ENCODE measurements at places on chromosomes 7 and 10.

DNA sequence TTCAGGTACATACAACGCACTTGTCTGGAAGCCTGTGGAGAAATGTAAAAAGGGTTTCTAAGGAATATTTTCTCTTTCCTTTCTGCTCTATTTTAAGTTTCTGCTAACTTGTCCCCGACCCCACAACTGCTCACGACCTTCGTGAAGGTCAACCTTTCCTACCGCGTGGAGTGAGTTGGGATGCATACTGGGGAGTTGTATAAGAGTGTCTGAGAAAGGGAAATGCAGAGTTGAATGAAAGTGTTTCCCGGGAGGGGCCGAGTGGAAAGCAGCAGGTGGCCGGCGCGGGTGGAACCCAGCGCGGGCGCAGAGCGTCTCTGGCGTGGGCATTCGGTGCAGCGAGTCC is 17.9 kb upstream of the ACBD5 start:
- no peak for DNase-seq

DNA sequence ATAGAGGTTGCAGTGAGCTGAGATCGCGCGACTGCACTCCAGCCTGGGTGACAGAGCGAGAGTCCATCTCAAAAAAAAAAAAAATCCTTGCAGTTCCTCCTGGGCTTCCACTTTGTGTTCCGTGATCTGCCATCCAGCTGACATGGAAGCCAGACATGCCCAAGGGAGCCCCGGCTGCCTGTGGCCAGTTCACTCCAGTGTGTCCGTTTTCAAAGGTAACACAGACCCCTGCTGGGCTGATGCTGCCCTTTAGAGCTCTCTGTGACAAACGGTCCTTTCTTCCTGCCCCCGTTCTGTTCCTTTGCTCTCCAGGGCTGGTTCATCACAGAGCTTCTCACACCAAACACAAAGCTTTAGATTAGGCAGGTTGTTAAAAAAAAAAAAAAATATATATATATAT is 130.8 kb downstream of the CUL2 start:
- DNase-seq: no peak

GRCh38 chr10:86642499-86642898 is 11.8 kb upstream of the OPN4 start:
- DNase-seq: no peak

GRCh38 chr10:14554491-14555205 is 220.0 kb downstream of the FAM107B start:
- DNase-seq: no peak

GRCh38 chr10:75049316-75050148 is 61.9 kb upstream of the SAMD8 start:
- no peak for DNase-seq

DNA sequence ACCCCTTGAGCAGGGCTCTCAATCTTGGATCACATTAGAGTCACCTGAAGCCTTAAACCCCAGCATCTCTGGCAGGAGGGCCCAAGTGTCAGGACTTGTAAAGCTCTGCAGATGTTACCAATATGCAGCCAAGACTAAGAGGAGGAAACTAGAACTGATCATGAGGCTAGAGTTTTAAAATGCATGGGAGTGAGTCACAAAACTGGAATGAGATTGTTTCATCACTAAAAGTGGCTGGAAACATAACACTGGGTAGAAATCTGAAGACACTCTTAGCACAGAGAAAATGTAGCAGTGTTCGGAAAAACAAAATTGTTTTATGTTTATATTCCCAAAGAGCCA is 63.3 kb upstream of the GHITM start:
- no peak for DNase-seq

DNA sequence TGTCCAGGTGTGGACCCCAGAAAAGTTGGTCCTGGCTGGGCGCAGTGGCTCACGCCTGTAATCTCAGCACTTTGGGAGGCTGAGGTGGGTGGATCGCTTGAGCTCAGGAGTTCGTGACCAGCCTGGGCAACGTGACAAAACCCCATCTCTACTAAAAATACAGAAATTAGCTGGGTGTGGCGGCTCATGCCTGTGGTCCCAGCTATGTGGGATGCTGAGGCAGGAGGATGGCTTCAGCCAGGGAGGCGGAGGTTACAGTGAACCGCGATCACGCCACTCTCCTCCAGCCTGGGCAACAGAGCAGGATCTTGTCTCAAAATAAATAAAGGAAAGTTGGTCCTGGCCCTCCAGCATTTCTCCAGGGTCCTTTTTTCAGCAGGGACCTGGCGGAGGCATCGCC is 1.4 kb downstream of the NUDT1 start:
- no peak for DNase-seq

DNA sequence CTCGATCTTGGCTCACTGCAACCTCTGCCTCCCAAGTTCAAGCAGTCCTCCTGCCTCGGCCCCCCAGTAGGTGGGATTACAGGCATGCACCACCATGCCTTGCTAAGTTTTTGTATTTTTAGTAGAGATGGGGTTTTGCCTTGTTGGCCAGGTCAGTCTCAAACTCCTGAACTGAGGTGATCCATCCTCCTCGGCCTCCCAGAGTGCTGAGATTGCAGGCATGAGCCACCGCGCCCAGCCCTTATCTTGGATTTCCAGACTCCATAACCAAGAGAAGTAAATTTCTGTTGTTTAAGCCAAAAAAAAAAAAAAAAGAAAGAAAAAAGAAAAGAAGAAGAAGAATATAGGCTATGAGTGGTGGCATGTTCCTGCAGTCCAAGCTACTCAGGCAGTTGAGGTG is 53.3 kb upstream of the RABGEF1 start:
- DNase-seq: no peak

GRCh38 chr7:76333511-76334101 is 25.2 kb downstream of the YWHAG start:
- no peak for DNase-seq

DNA sequence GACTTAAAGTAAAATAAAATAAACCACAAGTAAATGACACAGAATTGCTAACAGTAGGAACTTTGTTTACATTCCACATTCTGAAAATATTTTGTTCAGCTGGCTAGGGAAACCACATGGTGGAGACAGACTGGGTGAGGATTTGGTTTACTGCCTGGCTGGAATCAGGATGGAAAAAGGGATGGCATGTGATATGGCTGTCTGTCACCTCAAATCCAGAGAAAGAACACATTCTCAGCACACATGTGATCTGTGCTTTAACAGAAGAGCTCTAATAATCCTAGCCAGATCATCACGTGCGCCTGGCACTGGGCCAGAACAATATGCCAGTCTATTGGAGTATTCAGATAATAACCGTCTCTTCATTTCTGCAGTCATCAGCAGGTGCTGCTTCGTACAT is 90.9 kb upstream of the PIP4K2A start:
- DNase-seq: no peak

DNA sequence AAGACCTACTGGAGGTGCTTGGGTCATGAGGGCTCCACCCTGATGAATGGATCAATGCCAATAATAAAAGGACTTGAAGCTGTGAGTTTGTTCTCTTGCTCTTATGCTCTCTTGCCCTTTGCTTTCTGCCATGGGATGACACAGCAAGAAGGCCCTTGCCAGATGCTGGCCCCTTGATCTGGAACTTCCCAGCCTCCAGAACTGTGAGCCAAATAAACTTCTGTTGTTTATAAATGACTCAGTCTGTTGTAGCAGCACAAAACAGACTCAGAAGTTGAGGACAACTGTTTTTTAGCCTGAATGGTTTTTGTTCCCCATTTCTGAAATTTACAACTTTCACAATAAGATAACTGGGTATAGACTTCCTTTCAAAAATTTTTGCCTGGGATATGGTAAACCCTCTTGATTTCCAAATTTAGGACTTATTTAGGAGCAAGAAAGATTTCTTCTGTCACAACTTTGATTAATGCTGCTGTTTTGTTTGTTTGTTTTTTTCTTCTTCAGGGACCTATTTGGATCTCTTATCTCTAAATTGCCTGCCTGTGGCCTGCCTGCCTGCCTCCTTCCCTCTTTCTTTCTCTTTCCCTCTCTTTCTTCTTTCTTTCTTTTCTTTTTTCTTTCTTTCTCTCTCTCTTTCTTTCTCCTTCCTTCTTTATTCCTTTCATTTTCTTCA is 12.1 kb downstream of the ENTPD1 start:
- DNase-seq: no peak

DNA sequence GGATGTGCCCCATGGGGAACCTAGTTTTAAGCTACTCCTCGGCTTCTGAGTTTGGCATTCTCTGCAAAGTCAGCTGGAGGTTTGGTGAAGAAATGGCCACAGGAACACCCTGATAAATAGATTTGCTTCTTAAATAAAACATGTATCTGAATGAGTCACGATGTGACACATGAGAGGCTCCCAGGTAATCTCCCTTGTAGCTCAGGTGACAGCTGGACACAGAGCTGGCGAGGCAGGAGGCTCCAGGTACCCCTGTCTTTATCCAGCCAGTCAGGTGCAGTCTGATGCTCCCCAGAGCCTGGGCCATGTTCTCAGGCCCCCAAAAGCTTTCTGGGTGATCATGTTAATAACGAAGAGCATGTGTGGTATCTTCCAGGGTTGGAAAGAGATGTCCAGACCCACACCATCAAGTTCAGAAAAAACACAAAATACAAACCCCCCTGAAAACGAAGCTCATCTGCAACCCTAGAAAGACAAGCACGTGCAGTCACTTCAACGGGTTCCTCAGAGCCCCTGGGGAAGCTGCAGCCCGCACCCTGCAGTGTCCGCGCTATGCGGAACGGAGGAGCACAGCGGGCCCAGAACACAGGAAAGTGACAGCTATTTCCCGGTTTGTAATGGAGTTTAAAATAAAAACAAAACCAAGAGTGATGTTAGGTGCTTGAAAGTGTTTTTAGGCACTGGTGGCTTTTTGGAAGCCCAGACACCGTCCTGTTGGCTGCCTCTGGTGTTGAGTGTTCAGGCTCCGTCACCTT is 69.4 kb downstream of the ZRANB1 start:
- no peak for DNase-seq

GRCh38 chr7:116511552-116512519 is 12.3 kb downstream of the CAV2 start:
- DNase-seq: no peak

DNA sequence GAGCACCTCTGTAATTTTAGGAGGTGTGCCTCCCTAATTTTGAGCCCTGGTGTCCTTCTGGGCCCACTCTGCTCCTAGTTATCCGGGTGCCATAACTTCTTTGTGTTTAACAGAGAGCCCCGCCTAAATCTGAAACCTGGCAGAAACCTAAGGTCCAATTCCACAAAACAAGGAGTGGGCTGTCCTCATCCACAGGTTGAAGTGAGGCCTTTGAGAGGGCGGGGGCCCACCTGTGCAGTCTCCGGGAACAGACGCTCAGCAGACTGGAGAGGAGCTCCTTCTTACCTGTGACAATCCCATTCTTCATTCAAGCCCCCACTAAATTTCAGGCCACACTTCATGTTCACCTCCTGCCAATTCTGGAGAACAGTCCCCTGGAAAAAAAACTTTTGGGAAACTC is 10.9 kb downstream of the TMEM72 start:
- no peak for DNase-seq

DNA sequence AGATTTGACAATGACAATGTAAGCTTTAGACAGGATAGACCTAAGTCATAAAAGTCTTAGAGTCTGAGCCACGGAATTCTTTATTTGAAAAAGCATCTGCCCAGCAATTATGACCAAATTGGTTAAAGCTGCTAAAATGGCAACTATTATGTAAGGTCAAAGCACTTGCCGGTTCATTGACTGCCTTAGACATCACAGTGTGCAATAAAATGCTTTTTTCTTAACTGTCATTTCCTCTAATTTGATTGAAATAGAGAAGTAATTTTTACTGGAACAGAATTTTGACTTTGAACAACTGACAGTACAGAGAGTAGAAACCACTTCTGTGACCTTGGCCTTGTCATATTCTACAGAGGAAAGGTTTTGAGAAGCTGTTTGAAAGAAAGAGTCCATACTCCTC is 142.9 kb downstream of the THSD7A start:
- DNase-seq: no peak

DNA sequence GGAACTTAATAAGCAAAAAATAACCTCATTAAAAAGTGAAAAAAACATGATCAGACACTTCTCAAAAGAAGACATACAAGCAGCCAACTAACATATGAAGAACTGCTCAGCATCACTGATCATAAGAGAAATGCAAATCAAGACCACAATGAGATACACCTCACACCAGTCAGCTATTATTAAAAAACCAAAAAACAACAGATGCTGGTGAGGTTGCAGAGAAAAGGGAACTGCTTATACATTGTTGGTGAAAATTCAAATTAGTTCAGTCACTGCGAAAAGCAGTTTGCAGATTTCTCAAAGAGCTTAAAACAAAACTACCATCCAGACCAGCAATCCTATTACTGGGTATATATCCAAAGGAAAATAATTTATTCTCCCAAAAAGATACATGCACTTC is 513.3 kb downstream of the MDFIC start:
- no peak for DNase-seq

- DNase-seq: no peak
Observed at GRCh38 chr7:77729574-77730348, 33.5 kb downstream of the RSBN1L start.

- DNase-seq: no peak
Observed at GRCh38 chr7:157281221-157281998, 55.4 kb upstream of the DNAJB6 start.

Measured in iPS DF 6.9 (cell line).